ENCODE measurements at places on chromosomes 2 and 18.

- peak; percentile 3 for DNase-seq
Measured at GRCh38 chr2:210072922-210073509, 70.6 kb downstream of the RPE start.

GRCh38 chr2:216698895-216699294, 3.5 kb upstream of the IGFBP5 start:
- DNase-seq, result no peak

GRCh38 chr18:31678425-31678824, 6.0 kb downstream of the B4GALT6 start:
- DNase-seq, result no peak

DNA sequence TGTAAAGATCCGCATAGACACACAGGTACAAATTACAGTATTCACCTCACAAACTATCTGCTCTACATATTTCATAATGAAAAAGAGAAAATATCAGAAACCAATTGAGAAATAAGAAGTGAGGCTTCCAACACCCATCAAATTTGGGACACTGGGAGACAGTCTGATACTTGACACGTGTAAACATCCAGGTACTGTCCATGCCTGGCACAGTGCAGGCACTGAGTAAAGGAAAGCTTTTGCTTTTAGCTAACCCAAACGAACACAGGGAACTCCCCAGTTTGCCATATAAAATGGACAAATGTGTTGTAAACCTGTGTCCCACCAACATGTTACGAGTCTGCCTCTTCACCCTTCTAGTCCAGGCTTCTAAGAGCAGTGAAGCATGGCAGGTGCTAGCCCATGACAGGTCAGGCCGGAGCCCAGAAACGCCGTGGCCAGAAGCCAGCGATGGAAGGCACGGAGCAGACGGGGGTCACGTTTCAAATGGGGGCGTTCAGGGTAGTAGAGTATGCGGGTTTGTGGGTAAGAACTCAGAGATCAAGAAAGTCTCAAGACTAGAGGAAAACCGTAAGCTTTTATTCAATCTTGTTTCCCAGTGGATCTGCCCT, 27.0 kb downstream of the CDH2 start:
- DNase-seq, result no peak

DNA sequence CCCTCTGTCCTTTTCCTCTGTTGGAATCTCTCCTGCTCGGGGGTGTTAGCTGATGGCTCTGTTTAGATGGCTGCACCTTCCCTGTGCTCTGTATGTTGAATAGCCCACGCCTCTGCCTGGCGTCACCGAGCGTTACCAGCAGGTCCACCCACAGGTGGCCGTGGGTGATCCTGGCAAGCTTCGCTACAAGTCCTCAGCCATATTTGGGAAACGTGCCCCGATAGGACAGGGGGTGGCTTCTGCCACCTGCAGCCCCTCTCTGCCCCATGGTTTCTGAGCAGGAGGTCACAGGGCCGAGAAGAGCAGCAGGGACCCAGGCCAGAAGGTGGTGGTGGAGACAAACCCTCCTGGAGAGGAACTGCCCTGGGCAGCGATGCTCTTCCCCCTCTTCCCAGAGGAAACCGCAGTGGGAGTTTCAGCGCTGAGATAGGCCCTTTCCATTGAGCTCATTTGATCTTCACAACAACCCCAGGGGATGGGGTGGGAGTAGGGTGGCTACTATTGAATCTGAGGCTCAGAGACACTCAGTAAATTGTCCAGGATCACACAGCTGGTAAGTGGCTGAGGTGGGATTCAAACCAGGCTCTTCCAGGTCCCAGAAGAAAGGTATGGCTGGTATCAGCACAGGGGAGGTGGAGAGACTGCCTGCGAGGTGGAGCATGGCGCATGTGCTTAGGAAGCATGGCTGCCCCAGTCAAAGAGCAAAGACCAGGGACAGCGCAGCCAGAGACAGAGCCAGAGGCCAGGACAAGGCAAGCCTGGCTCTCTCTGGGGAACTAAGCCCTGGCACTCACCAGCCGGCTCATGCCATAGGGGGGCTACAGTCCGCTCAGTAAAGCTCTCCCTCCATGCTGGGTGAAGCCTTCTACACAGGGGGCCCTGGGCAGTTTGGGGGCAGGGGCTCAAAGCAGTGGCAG, 15.0 kb downstream of the NGEF start:
- DNase-seq, result no peak

- DNase-seq, result no peak
Measured at GRCh38 chr2:41668529-41668928, 379.3 kb upstream of the PKDCC start.

- no peak for DNase-seq
Measured at GRCh38 chr18:45090526-45091140, 409.9 kb downstream of the SETBP1 start.

GRCh38 chr18:23950644-23951043, 63.9 kb upstream of the TTC39C start:
- no peak for DNase-seq

DNA sequence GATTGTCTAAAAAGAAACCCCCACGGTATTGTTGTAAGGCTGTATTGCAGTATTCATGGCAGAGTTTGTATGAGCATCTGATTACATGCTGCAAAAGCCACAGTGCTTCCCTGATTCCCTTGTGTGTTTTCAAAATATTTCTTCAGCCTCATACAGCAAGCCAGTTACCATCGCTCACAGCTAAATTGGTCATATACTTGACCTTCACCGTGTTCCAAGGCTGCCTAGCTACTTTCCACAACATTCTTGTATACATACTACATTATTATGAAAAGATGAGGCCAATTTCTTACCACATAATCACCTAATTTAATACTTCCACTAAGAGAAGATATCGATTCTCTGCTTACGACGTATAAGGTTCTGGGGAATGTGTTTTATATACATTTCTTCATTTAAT, 576.3 kb upstream of the CNTNAP5 start:
- DNase-seq, result no peak

DNA sequence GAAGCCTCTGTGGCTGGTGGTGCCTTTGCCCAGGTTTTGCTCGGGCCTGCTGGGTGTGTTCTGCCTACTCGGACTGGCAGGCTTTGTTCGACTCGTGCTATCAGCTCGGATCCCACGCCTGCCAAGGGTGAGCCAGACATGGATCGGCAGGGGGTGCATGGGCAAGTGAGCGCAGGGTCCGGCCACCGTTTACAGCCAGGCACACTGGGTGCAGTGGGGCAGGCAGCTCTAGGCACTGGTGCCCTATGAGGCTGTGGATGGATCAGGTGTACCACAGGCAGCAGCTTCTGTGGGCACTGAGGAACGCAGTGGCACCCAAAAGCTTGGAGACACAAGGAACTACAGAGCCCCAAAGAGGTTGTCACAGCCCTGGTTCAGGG, 25.6 kb downstream of the MARCHF7 start:
- DNase-seq, result no peak

DNA sequence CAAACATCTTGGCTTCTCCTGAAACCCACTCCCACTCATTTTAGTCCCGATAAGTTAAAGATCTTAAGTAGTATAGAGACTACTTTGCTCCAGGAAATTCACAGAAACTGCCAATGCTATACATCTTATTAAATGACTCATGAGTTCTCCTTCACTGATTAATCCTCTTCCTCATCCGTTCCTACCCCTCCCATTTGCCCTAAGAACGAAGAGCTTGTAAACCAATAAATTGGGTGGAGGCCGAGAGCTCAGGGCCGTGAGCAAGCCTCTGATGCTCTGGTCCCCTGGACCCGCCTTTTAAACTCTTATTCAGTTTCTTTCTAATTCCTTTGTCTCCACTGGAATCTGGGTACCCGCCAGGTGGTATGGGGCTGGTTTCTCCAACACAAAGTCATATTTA, 68.6 kb downstream of the METTL8 start:
- no peak for DNase-seq

DNA sequence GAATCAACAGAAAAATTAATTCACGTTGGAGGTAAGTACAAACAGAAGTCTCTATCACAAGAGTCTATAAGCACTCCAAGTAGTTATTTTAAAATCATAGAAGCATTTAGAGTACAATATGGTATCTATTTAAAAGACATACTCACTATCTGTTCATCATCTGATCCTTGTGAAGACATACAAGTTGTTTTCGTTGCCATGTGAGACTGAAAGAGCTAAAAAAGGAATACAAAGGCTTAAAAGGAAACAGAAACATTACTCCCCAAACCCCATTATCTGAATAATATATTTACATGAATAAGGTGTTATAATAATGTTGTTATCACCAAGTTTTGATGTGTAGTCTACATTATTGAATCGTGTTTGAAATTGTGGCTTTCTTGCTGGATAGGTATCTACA, 20.9 kb downstream of the SEPTIN10 start:
- no peak for DNase-seq

- DNase-seq, result no peak
Measured at GRCh38 chr2:46393865-46394264, 85.5 kb upstream of the TMEM247 start.

DNA sequence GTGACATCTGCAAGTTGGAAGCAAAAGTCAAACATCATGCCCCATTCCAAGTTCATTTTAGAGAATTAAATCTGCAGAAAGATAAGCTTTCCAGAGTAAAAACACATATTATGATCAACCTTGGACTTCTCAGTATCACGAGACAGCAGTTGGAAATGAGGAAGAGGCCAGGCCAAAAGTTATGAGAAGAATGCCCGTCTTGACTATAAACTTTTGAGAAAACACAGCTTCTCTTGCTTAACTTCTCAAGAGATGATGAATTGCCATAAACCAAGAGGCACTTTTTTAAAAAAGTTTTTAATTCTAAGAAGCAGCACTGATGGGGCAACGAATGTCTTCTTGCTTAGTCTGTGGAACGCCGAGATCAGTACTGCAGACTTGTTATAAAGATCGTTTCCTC, 52.6 kb upstream of the NFU1 start:
- DNase-seq, result no peak

DNA sequence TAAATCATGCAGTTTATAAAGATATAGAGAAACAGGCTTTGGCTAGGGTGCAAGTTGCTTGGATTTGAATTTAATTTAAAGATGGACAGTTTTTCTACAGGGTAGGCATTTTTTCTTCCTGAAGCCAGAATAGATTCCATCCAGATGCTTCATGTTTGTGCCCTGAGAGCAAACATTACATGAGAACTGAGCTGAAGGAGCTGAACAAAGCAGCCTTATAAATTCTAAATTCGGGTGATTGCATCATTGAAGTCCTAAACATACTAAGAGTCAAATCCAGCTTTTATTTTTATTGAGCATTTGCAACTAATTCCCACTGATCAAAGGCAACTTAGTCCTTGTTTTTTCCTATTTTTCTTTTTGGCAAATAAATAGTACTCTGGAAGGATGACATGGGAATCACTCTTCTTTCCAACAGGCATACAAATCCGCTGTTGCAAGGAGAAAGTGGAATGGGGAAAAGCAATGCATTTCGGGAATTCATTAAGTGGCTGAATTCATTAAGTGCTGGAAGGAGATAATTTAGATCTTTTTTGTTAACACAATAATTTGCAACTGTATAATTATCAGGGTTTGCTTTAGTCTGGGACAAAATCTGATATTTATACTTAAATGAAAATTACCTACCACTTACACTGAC, 828.0 kb downstream of the SLC4A3 start:
- no peak for DNase-seq

- DNase-seq, result no peak
Measured at GRCh38 chr2:196309691-196310090, 138.3 kb upstream of the STK17B start.

DNA sequence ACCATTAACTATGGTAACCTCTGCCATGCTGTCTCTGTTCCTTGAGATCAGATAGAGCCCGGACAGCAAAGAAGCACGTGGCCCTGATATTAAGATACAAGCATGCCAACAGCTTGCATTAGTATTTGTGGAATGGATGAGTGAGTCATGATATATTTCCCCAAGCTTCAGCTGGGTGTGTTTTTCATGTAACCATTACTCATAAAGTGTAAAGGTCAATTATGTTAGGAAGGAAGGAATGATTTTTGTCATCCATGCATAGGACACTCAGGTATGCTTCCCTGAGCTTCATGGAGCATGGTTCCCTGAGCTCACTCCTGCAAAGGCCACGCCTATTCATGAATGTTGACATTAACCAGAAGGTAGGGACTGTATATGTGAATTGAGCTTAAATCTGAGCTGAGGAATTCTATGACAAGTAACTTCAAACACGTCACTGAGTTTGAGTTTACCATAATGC, 74.6 kb downstream of the ARL4C start:
- DNase-seq, result no peak

- no peak for DNase-seq
Measured at GRCh38 chr2:156338578-156338977, 6.1 kb upstream of the NR4A2 start.

DNA sequence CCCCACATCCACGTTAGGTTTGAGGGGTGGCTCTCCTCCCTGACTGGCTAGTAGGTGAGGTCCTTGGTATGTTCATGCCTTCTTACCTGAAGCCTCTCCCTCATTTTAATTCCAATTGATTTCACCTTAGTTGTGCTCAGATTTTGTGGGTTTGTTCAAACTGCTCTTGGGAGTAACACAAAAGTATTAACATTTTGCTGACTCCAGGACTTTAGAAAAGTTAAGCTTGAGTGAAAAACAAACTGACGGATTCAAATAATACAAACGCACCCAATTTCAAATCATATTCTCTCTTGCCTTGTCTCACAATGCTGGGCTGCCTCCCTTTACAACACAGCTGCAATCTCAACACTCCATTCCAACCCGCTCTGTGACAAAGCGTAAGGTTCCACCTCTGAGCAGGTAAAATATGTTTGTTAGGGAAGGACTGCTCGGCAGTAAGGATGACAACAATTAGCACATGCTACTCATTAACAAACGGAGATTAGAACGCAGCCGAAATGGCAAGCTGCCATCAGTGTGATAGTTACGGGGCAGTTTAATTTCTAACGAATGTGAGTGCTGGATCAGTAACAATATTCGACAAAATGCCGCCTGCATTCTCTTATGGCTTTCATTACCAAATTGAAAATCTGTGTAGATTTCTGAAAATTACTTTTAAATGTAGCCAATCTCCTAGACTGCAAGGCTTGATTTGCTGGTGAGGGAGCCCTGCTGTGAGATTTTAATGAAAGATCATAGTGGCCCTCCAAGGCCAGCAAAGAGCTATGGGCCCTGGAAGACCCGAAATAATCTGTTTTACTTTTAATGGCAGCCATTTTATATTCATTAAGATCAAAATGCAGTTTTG, 730.6 kb upstream of the FANCL start:
- DNase-seq, result no peak

Measured in GM06990 (cell line).